Foreskin fibroblast (primary cell): ENCODE measurements at places on chromosomes 12 and 14.

DNA sequence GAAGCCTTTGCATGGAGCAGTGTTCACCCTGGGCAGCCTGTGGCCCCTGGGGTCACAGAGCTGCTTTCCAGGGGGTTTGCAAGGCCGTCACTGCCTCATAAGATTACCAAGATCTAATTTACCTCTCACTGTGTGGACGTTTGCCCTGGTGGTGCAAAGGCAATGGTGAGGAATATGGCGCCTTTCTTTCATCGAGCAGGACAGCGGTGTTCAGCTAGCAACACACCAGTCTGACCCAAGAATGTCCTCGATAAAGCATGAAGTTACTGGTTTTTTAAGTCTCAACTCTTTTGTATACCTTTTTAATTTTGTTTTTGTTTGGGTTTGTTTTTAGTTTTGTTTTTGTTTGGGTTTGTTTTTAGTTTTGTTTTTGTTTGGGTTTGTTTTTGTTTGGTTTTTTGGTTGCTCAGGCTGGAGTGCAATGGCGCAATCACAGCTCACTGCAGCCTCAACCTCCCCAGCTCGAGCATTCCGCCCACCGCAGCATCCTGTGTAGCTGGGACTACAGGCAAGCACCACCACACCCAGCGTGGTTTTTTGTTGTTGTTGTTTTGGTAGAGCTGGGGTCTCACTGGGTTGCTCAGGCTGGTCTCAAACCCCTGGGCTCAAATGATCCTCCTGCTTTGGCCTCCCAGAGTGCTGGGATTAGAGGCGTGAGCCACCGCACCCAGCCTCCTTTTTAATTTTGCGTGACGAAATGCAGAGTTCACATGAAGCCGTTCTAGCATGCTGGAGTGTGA, 57.9 kb downstream of the PPP2R5C start:
- no peak for DNase-seq

- DNase-seq = peak; percentile 76
Observed at GRCh38 chr12:9634177-9634803, 26.6 kb upstream of the KLRB1 start.

DNA sequence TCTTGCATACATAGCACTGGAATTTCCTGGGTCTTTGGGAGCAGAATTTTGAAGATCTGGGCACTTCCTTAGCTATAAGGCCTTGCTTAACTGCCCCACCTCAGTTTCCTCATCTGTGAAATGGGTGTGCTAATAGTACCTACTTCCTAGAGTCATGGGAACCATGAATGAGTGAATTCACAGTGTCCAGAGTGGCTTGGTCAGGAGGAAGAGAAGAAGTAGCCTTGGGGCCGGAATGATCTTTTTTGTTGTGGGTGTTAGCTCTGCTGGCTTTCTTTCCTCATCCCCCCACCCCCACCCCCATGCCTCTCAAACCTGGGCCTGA, 2.4 kb downstream of the SH2B3 start:
- DNase-seq = no peak

- no peak for DNase-seq
Observed at GRCh38 chr12:64418209-64418608, 14.0 kb downstream of the XPOT start.

- no peak for DNase-seq
Observed at GRCh38 chr12:111268738-111269572, 99.9 kb downstream of the PHETA1 start.

- DNase-seq = no peak
Observed at GRCh38 chr12:132400011-132400641, 70.7 kb upstream of the GALNT9 start.

DNA sequence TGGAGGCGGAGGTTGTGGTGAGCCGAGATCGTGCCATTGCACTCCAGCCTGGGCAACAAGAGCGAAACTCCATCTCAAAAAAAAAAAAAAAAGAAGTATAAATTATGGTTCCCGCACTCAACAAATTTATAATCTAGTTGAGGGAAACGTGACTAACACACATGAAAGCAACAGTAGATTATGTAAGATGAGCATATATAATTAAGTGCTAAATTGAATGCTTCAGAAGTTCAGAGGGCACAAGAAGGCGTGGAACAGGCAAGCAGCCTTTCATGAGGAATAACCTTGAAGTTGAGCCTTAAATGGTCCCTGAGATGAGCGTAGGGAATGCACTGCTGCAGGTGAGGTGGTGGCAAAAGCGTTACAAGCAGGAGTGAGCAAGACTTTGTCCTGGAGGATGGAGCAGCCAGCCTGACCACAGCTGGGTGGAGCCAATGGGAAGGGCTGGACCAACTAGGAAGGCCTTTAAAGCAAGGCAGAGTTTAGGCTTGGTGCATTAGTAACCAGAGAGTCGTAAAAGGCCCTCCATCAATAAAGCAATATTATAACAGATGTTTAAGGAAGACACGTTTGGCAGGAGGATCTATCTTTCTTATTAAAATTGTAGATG, 30.6 kb upstream of the TUBA1A start:
- no peak for DNase-seq

DNA sequence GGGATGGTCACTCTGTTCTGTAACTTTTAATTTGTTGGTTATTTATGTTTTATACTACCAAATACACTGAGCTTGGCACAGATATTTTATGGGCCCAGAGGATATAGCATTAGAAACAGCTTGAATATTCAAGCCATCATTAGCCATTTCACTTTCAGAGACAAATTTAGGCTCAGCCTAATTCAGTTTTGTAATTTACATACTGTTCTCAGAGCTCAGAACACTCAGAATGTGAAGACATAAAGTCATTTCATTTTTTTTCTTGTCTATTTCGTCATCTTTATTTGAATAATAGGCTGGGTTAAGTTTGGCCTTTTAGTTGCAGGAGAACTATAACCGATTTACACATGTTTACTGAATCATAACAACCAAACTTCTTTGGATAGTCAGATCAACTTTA, 361.7 kb downstream of the SNAPC1 start:
- DNase-seq = no peak

DNA sequence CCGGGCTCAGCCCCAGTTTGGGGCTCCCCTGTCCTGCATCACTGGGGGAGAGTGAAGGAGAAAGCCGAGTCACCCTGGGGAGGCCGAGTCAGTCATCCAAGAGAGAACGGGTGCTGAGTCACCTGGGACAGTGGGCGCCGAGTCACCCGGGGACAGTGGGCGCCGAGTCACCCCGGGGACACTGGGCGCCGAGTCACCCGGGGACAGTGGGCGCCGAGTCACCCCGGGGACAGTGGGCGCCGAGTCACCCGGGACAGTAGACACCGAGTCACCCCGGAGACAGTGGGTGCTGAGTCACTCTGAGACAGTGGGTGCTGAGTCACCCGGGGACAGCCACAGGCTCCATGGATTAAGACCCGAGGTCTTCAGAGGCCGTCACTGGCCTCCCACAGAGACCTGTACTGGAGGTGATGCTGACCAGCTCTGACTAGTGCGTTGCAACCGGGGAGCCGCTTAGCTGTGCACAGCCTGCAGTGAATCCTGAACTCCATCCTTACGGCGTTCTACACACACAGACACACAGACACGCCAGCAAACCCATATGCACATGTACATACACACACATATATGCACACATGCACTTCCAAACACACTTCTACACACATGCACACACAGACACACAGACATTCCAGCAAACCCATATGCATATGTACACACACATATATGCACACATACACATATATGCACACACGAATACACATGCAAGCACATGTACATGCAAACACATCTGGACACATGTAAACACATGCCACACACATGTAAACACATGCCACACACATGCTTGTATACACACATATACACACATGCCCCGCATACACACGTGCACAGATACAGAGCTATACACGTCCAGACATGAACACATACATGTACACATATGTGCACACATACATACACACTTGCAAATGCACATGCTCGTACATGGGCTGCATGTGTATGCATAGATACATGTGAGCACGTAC, 64.9 kb upstream of the GALNT9 start:
- DNase-seq = no peak

DNA sequence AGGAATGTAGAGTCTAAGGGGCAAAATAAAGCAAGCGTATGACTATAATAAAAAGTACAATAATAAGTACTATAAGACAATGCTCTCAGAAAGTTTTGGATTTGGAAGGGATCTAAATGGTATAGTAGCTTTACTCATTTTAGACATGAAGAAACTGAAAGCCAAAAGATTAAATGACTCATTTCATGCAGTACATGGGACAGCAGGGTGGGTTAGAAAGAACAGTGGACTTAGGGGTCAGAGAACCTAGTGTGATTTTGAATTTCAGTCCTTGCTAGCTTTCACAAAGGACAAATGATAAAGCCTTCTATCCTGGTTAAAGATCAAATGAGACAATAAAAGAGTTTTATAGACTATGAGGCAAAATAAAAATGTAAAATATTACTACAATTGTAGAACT, 6.8 kb upstream of the LEMD3 start:
- no peak for DNase-seq

DNA sequence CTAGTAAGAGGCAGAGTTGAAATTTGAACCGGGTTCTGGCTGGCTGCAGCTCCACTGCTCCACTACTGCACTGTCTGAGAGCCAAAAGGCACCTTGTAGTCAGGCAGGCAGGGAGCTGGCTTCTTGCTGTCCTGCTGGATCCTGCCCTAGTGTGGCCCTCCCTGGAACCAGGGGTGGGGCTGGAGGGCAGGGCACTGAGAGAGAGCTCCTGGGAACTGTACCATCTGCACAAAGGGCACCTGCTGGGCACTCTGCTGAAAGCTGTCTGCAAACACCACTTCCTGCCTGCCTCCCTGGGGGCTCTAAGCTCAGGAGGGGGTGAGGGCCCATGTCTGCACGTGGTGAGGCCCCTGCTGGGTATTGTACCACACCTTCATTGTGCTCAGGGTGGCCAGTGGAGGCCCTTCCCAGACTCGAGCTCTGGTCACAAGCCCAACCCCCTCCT, 19.0 kb upstream of the TCL1B start:
- DNase-seq = no peak

GRCh38 chr14:101363261-101363555, 198.1 kb upstream of the DIO3 start:
- no peak for DNase-seq

DNA sequence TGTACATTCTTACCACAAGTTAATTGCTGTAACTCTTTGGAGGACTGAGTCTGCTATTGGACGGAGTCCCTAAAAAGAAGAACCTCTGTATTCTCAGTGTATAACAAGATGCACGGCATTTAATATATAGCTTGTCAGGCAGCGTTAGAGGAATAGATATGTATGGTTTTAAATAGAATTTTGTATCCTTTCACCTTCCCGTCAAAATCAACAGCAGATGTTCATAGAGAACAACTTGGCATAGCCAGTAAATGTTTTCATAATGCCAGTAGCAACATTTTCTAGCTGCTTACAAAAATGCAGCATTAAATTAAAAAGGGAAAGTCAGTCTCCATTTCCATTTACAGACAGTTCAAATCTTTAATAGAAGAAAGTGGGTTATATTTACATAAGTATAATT, 6.8 kb downstream of the SCYL2 start:
- no peak for DNase-seq

- no peak for DNase-seq
Observed at GRCh38 chr12:67410667-67411067, 141.5 kb downstream of the CAND1 start.

DNA sequence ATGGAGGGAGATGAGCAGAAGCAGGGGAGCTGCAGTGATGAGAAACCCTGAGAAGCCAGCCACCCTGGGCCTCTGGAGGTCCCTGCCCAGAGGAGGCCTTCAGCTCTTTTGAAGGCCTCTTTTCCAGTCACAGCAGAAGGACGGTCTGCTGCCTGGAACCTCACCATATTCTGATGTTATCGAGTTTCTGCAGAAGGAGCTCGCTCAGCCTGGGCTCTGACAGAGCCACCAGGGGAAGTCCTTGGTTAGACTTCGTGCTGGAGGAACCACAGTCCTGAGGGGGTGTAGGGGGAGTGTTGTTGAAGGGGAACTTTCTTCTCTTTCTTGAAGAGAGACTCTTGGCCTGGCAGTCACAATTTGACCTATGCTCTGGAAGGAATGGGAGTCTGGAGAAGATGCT, 25.1 kb upstream of the BATF start:
- no peak for DNase-seq

DNA sequence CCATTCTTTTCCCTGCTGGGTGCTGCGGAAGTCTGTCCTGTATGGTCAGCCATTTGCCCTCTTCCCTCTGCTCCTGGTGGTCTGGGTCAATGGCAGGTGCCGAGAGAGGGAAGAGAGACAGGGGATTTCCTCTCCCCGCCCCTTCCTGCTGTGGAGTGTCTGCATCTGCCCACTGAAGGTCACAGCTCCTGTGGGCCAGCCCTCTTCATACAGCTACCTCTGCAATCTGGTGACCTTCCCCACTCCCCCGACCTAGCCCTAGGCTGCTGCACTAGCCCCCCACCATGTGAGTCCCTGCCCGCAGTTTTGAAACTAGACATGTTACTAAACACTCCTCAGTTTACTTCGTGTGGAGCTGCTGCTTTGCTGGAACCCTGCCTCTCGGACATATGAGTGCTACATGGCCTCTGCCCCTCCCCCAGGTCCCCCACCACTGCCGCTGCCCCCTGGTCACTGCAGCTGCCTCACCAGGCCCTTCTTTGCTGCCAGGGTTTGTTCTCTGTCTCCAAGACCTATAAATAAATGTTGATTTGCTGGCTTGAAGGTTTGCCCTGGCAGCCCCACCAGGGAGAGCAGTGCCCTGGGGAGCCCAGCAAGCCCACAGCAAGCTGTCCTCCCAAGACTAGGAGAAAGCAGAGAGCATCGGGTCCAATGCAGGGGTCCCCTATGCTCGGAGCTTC, 102.9 kb downstream of the DPF3 start:
- DNase-seq = no peak

DNA sequence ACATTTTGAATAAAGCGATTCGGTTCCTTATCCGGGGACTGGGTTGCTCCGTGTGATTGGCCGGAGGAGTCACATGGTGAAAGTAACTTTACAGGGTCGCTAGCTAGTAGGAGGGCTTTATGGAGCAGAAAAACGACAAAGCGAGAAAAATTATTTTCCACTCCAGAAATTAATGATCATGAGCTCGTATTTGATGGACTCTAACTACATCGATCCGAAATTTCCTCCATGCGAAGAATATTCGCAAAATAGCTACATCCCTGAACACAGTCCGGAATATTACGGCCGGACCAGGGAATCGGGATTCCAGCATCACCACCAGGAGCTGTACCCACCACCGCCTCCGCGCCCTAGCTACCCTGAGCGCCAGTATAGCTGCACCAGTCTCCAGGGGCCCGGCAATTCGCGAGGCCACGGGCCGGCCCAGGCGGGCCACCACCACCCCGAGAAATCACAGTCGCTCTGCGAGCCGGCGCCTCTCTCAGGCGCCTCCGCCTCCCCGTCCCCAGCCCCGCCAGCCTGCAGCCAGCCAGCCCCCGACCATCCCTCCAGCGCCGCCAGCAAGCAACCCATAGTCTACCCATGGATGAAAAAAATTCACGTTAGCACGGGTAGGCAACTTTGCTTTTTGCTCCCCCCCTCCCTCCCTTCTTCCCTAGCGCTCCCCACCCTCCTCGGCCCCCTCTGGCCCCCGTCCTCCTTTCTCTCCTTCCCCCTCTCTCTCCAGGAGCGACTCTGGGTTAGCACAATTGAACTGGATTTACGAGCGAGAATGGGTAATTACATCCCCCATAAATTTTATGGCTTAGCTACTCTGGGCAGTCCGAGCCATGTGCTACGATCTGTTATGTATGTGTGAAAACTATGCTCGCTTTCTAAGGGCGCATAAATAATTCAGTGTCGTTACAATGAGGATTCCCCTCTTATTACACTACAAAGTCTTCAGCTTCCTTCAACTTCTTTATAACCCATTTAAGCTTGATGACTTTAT, at the start of gene HOXC4:
Gene HOXC4, plus strand, starts transcription at position 85 of the 991 bp plus-strand sequence. Its CDS starts 88 bp downstream, at position 173.
- DNase-seq = peak; percentile 57
